ENCODE measurements at places on chromosomes 2 and 18. TPM values are rescaled to one million over a fixed set of nuclear protein-coding genes. Genes with fewer than 3 reads are reported as not detected.

NLRC4 gene
- not detected for total RNA-seq

DLX2 gene
- not detected for total RNA-seq

DSG1 gene
- total RNA-seq, result not detected

TMEM169 gene
- total RNA-seq, result not detected

STEAP3 gene
- 27.2 TPM for total RNA-seq

SETBP1 gene
- not detected for total RNA-seq

TEX44 gene
- not detected for total RNA-seq

ONECUT2 gene
- under 0.01 TPM for total RNA-seq

TYMS gene
- 86.5 TPM for total RNA-seq

ADD2 gene
- 15.4 TPM for total RNA-seq

PHOSPHO2 gene
- 2.3 TPM for total RNA-seq

LTBP1 gene
- total RNA-seq, result 27.4 TPM
